ENCODE measurements at places on chromosomes 7 and 10.

GRCh38 chr7:100673942-100674410 lies 436 bp downstream of the GNB2 start:
- no peak for DNase-seq

- DNase-seq, result no peak
Observed at GRCh38 chr10:70258216-70258615, 25.0 kb upstream of the PPA1 start.

DNA sequence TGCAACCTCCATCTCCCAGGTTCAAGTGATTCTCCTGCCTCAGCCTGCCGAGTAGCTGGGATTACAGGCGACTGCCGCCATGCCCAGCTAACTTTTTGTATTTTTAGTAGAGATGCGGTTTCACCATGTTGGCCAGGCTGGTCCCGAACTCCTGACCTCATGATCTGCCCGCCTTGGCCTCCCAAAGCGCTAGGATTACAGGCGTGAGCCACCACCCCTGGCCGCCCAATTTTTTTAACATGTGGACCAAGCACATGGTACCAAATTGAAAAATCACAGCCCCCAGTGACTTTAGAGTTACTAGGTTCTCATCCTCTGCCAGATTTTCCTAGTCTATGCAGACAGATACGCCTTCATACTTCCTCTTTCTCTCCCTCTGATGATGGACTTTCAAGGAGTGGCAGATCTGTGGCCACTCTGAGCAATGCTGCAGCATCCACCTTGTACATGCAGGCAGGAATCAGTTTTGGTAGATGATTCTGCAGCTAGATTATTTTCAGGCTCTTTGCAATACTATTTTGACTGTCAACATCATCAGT lies 34.0 kb upstream of the EZH2 start:
- DNase-seq, result no peak

- no peak for DNase-seq
Observed at GRCh38 chr10:103560886-103561285, 67.4 kb downstream of the NEURL1 start.

DNA sequence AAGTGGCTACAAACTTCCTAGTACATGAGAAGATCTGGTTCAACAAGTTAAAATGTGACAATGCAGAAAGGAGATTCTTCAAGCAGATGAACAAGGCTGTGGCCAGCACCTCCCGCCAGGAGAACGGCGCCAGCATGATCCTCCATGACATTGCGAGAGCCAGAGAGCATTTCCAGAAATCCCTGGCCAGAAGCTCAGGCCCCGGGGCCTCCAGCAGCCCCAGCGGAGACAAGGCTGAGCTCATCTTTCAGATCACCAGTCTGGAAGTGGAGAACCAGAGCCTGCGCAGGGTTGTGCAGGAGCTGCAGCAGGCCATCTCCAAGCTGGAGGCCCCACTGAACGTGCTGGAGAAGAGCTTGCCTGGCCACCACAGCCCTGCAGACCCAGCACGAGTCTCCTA lies 40.1 kb upstream of the ZNF273 start:
- no peak for DNase-seq

DNA sequence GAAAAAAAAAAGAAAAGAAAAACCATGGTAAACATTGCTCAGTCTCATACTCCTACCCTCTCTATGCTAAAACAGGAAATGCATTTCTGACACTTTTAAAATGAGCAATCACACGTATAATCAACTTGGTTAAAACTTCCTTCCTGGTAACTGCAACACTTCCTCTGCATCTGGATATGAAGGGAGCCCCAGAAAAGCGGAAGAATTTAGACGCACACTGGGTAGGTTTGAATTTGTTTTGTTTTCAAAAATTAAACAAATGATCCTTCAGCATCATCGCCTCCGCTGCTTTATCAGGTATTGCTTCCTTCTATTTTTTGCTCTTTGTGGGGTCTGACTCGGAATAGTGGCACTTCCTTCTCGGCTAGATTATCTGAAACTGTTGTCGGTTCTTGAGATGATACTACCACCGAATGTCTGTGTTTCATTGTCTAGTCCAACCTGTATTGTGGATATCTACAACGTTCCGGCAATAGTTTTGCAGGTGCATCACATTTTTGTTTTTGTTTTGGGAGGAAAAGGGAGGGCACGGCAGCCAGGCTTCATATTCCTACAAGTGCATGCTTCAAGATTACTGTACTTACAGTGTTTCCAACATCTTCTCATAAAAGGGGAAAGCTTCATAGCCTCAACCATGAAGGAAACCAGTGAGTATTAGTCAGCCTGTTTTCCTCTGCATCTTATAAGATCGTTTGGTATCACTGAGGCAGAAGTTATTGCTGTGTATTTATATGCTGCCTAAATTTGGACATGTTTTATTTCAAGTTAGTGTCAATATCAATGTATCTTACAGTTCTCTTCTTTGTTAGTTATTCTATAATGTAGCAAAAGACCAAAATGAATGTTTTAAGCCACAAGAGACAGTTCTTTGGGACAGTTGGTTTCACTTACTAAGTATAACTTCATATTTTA lies at the start of gene PIK3CG:
Gene PIK3CG, plus strand, starts transcription at position 153 of the 912 bp plus-strand sequence. CDS start 2,280 bp downstream, outside the sequence.
- DNase-seq, result no peak

GRCh38 chr10:7968510-7969112 lies 85.9 kb upstream of the GATA3 start:
- no peak for DNase-seq
